AG04450 (cell line): ENCODE measurements at places on chromosomes 2 and 18. TPM values are rescaled to one million over a fixed set of nuclear protein-coding genes. Genes with fewer than 3 reads are reported as not detected.

GRCh38 chr2:96525211-96525507 lies 11.4 kb upstream of the ARID5A start:
- no peak for DNase-seq

DNA sequence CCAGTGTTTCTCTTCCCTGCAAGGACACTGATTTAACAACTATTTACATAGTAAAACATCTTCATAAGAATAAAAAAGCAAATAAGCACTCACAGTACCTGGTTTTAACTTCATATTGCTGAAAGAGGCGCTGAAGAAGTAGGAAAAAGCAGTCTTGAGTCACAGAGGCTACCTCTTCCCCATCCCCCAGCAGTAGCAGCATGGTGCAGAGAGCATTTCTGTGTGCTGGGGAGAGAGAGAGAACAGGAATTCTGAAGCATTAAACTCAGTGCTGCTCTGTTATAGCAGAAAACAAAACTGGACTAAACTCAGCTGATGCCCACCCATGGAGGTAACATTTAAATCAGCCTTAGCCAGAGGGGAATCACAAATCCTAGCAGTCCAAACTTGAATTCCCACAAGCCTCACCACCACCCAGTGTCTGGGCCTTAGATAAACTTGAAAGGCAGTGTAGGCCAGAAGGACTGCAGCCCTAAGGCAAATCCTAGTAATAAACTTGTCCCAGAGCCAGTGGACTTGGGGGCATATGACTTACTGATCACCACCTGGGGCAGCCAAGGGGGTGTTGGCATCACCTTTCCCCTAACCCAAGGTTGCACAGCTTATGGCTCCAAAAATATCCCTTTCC lies 321.8 kb upstream of the CWC22 start:
- no peak for DNase-seq

- DNase-seq: no peak
These were observed 63.0 kb downstream of the MAPK4 start for GRCh38 chr18:50622865-50623393.

GRCh38 chr2:65700720-65701119 lies 268.3 kb upstream of the SPRED2 start:
- no peak for DNase-seq

- DNase-seq: no peak
These were observed 210.7 kb upstream of the RASGRP3 start for GRCh38 chr2:33265584-33266338.

DNA sequence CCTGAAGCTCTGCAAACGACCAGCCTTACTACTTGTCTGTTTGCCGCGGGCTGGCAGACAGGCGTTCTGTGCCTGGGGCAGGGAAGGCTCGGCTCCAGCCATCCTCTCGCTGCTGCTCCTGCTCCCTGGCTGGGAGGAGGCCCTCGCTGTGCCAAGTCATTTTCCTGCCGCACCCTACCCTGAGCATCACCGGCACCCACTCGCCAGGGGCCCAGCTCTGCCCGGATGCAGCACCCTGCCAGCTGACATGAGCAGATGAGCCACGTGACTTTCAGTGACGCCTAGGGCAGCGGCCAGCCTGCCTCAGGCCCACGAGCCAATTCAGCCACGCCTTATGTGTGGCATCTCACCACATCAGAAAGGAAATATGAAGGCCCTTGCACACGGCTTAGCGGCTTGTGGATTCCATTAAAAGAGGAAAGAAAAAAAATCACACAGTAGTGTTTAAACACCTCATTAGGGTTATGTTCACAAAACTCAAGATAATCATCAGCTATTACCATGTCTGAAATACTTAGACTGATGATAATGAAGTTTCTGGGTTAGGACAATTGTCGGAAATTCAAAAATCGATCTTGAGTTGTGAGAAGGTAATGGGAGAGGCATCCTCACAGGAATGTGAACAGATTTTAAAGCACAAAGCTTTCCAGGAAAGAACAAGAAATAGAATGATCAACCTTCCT lies 250.5 kb downstream of the TWIST2 start:
- DNase-seq: no peak

GRCh38 chr2:72130659-72131360 lies 16.9 kb downstream of the CYP26B1 start:
- no peak for DNase-seq

DNA sequence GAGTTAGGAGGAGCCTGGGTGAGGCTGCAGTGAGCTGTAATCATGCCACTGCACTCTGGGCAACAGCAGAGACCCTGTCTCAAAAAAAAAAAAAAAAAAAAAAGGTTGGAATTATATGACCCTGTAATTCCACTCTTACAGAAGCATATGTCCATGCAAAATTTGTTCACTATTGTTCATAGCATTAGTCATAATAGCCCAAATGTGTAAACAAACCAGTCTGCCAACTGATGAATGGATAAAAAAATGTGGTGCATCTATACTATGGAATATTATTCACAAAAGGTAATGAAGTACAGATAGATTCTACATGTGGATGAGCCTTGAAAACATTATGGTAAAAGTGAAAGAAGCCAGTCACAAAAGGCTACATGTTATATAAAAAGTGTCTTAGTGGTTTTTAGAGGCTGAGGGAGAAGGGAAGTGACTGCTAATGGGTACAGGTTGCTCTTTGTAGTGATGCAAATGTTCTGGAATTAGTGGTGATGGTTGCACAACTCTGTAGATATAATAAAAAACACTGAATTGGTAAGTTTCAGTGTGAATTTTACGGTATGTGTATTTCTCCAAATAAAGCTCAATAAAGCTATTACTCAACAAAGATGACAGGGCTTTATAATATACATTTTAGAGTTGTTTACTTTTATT lies 9.4 kb downstream of the COA5 start:
- DNase-seq: no peak

The ECEL1 gene
- polyA plus RNA-seq: not detected in 2 replicates

The TLX2 gene
- not detected in 2 replicates for polyA plus RNA-seq

DNA sequence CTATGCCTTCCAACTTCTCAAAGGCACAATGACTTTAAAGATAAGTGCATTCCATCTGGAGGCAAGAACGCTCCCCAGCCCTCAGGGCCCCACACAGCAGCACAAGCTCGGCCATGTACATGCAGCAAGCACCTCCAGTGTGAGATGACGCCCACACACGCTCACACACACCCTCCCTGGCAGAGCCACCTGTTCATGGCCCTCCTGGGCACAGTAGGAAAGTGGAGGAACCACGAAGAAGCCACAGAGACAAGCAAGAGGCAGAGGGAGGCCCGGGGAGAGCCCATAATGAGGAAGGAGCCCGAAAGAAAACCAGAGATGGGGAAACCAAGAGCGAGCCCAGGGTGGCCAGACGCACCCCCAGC lies 21.7 kb downstream of the BIN1 start:
- DNase-seq: no peak

The DRC1 gene
- 0.16 TPM in 1 of 2 replicates, not detected in the other for polyA plus RNA-seq

- no peak for DNase-seq
These were observed 37.6 kb downstream of the RND3 start for GRCh38 chr2:150449856-150450255.

The RAX gene
- not detected in 2 replicates for polyA plus RNA-seq

DNA sequence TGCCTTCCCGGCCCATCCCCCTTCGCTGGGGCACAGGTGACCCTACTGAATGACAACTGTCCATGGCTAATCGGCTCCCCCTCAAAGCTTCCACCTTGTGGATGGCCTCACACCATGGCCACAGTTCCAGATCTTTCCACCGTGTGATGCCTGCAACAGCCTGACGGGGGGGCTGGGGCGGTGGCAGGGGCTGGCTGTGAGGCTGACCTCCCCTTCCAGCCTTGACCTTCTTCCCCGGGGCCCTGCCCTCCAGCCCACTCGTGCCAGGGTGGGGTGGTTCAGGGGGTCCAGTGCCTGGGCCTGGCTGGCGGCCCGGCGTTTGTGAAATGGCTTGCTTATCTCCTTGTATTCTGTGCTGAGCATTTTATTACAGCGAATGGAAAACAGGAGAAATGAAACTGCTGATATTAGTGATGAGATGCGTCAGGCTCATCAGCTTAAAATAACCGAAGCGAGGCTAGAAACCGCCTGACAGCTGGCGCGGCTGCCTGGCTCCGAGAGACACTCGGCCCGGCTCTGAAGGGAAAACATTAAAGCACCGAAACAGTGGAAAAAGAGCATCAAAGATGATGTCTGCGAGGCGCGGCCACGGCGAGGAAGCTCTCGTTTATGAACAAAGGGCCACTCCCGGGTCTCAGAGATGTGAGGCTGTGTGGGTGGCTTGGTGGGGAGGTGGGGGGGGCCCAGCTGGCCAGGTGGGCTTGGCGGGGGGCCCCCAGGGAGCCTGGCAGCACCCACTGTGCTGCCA lies 916 bp upstream of the PDCD1 start:
- DNase-seq: no peak

The ELOA2 gene
- not detected in 2 replicates for polyA plus RNA-seq

DNA sequence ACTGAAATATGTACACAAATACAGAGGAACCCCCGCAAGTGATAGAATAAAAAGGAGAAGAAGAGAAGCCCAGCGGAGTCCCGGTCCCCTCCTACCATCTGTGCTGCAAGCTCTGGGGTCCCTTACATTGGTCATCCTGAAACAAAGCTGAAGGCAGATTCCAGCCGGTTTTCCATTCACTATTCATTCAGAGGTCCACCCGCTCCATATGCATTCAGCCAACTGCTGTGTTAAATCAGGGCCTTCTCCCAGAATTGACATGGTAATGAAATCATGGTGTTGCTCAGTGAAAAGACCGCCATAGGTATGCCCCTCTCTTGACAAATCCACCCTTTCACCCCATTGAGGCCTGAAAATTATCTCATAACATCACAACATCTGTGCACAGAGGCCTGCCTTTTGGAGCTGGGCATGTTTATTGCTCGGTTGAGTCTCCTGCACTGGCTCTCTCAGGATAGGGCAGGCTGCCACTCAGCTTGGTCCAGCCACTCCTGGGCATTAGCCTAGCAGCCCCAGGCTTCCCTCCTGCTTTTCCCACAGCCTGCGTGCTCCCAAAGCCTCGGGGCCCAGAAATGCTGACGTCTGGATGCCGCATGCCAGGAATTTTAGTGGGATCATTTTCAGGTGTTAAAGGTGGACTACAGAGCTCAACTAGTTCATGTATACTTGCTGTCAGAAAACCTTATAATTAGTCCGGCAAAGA lies 39.3 kb upstream of the ID2 start:
- no peak for DNase-seq
